ENCODE measurements at places on chromosomes 6 and 20. TPM values are rescaled to one million over a fixed set of nuclear protein-coding genes. Genes with fewer than 3 reads are reported as not detected.

DNA sequence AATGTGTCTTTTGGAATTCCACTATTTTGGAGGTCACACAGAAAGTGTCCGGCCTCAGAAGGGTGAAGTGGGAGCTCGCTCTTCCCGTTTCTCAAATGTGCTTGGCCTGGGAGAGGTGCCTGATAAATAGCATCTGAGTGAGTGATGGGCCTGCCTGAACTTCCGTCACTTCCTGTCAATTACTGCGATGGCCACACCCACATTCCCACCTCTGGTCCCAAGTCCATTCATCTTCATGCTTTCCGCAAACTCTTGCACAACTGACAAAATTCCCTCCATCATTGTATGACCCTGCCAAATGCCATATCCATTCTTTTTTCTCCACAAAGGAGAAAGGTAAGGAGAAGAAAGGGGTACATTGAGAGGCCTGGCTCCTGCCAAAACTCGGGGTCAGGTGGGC is 169.0 kb downstream of the QKI start:
- DNase-seq, result no peak

Gene POU5F1
- total RNA-seq, result not detected

Gene SLC17A2
- total RNA-seq, result not detected

Gene IDH3B
- 217 TPM for total RNA-seq

DNA sequence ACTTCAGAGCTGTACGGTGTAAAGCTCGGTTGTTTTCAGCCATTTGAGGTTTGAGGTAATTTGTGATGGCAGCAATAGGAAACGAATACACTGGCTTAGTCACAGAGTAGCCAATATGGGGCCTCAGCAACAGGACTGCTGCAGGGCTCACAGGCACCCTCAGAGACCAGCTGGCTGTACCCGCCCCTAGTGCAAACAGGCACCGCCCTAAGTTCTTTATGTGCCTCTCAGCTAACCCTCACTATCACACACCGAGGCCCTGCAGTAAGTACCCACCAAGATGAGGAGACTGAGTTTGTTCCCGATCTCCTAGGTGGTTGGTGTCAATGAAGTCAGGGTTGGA is 11.2 kb upstream of the SERPINB9 start:
- DNase-seq, result peak; percentile 21

Gene FERMT1
- 1.5 TPM for total RNA-seq

GRCh38 chr6:16329233-16329632 is 90.8 kb downstream of the GMPR start:
- DNase-seq, result no peak

- DNase-seq, result no peak
Measured at GRCh38 chr20:47686545-47686944, 98.7 kb downstream of the SULF2 start.

DNA sequence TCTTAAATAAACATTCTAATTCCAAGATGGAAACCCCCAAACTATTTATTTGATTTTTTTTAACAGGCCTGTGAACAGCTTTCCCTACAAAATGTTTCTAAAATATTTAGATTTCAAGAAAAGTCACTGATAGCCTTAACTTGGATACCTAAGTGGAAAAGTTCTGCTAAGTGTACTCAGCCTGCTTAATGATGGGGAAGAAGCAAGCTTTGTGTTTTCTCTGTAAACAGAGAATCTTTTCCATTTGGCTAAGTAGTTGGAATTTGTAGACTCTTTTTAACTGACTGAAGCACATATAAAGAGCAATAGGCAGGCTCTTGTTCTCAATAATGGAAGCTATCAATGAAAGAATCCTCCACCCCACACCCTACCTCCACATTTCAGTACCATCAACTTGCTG is 108.2 kb downstream of the KIF6 start:
- DNase-seq, result no peak

DNA sequence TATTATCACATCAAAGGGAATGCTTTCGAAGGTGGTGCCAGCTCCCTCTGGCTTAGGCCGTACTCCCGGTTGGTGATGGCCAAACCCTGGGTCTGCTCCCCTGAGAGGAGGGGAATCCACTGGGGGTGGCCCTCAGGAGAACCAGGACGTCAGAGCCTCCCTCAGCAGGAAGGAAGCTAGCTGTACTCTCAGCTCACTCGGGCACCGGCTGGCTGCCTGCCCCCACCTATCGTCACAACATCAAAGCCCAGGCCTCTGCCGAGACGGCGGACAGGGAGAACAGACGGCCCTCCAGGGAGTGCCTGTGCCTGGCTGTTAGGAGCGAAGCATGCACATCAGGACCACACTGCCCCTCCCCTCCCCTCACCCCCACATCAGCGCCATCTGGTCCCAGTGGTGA is 9.2 kb upstream of the PGC start:
- DNase-seq, result no peak

Gene HLA-DMA
- 9.2 TPM for total RNA-seq

Gene RNF144B
- 8.1 TPM for total RNA-seq

Measured in right atrium auricular region (tissue), 2 donors.